ENCODE measurements at places on chromosomes 3 and 15.

- DNase-seq, result no peak
Observed at GRCh38 chr3:95350049-95350448, 1287.2 kb downstream of the NSUN3 start.

DNA sequence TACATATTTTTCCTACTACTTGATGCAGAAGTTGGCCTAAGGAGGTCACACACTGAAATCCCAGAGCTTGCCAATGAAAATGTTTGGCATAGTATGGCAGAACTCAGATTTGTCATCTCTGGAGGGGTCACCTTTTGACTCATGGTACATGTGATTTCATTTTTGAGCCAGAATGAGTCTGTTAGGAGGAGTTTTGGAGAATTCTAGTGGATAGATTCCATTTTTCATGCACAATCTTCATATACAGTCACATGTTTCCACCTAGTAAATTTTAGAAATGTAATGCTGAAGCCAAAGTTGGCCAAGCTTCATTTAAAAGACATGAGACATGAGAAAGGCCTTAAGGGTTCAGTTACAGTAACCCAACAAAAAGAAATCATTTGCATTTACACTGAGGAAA, 97.8 kb upstream of the IGSF10 start:
- no peak for DNase-seq

DNA sequence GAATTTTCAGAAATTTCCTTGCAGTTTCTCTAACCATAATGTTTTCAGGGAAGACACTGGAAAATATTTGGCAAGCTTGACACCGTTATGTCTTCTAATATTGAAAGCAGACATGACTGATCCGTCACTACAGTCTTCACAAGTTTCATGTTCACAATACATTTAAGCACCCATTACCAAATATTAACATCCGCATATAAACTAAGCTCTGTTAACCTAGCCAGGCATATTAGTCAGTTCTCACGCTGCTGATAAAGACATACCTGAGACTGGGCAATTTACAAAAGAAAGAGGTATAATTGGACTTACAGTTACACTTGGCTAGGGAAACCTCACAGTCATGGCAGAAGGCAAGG, 162.7 kb upstream of the LYSMD4 start:
- no peak for DNase-seq

GRCh38 chr3:67382536-67382935, 271.9 kb downstream of the SUCLG2 start:
- no peak for DNase-seq

GRCh38 chr15:92848852-92849598, 51.1 kb upstream of the CHD2 start:
- peak; percentile 62 for DNase-seq

GRCh38 chr3:177478170-177478867, 281.0 kb upstream of the TBL1XR1 start:
- no peak for DNase-seq

- no peak for DNase-seq
Observed at GRCh38 chr3:50304601-50305000, 1.2 kb upstream of the HYAL1 start.

GRCh38 chr3:45979378-45979777, 16.2 kb downstream of the FYCO1 start:
- DNase-seq, result no peak

- no peak for DNase-seq
Observed at GRCh38 chr3:42709621-42710020, 7.0 kb upstream of the HHATL start.

- DNase-seq, result no peak
Observed at GRCh38 chr15:39587731-39588530, 7.1 kb downstream of the THBS1 start.

DNA sequence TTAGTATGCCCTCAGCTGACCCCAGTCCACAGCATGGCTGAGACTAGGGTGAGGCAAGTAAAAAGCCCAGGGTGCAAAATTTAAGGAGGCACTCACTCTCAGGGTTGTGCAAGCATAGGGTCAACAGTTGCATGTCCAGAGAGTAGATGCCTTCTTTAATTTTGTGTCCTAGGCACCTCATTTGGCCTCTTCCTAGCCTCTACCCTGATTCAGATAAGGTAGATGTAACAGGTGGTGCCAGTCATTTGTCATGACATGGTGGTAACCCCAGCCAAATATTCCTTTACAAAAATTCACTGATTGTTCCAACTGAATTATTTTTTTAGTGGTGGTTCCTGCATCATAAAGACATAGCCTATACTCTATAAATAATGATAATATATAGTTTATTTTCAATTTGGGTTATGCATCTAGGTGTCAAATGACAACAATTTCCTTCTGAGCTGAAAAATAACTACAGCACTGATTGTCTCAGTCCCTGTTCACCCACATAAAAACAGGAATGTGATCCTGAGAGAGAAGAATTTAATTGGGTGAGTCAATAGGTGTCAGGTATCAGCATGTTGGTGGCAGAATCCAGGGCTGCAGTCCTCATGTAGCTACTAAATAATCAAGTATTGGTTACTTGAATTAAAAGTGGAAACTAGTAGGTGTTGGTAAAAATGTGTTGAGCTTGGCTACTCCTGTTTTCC, 44.2 kb upstream of the TIPARP start:
- DNase-seq, result no peak

- no peak for DNase-seq
Observed at GRCh38 chr3:197381371-197381770, 83.0 kb upstream of the DLG1 start.

DNA sequence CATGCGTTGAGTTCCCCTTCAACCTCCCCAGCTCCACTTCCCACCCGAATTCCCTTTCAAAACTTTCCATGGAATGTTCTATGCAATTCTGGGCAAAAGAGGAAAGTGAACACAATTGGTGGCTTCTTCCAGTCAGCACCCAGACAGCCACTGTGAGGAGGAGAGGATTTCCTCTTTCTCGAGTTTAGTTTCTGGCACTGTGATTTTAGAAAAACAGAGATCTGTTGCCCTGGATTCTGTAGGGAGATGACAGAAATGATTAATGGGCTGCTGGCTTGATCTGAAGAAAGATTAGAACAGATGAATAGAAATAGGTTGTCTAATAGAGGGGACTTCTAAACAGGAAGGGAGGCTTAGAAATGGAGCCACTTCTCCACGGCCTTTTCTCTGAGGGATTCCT, 172.0 kb downstream of the MCTP2 start:
- no peak for DNase-seq

DNA sequence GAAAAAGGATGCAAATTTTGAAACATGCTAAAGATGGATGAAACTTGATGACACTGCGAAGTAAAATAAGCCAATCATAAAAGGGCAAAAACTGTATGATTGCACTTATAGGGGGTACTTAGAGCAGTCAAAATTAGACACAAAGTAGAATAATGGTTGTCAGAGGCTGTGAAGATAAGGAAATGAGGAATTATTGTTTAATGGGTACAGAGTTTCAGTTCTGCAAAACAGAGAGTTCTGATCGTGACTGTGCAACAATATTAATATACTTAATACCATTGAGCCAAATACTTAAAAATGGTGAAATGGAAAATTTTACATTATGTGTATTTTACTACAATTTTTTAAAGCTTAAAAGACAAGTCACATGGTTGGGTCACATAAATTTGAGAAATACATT, 35.1 kb downstream of the UBE3A start:
- no peak for DNase-seq

DNA sequence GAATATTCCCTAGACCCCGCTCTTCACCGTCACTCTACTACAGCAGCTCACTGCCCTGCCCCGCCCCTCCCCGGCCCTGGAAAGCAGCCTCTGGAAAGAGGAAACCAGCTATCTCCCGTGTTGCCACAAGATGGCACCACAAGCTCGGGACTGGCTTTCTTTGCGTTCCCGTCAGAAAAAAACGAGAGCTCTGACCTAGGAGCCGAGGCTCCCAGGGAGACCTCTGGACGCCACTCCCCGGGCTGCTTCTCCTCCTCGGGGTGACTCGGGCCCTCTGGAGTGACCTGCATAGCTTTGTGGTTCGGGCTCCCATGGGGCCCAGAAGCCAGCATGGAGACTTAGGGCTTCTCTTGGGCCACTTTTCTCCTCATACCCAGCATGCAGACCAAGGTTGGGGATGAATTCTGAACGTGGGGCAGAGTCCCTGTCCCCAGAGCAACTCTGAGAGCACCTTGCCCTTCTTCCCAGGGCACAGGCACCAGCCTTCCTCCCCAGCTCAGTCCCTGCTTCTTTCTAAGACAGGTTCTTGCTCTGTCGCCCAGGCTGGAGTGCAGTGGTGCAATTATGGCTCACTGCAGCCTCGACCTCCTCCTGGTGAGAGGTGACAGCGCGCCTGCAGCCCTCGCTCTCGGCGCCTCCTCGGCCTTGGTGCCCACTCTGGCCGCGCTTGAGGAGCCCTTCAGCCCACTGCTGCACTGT, 19.0 kb downstream of the STOML1 start:
- peak; percentile 87 for DNase-seq

DNA sequence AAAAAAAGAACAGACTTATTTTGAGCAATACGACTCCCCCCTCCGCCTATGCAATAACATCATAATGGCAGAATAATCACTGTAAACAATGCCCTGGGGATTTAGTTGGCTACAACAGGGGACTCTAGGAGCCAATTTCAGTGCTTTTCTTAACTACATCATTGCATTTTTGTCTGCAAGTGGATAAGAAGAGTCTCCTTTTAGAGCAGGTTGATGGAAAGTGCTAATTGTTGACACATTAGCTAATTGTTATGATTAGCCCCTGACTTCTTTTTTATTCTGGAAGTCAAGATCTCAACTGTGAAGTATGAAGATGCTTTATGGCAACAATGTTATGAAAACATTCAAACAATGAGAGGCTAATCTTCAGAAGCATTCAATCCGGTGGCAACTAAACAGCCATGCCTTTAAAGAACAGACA, 121.2 kb downstream of the MECOM start:
- no peak for DNase-seq

GRCh38 chr15:80760960-80761359, 18.2 kb upstream of the CEMIP start:
- no peak for DNase-seq

DNA sequence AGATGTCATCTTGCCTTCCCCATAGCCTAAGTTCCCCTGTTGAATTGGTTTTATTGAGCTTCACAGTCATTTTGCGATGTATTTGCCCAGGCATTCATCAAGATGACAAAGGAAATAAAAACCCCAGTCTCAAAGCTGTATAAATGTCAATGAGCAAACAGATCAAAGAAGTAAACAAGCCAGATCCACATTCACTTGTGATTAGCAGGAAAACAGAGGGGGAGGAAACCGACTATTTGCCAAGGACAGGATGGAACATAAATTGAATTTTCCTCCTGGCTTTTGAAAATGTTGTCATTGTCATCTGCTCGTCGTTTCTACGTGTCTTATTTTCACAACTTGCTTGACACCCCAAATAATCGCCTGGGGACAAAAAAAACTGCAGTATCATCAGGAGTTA, 83.5 kb downstream of the SV2B start:
- DNase-seq, result no peak

GRCh38 chr3:105359098-105359762, 7.5 kb upstream of the ALCAM start:
- no peak for DNase-seq

DNA sequence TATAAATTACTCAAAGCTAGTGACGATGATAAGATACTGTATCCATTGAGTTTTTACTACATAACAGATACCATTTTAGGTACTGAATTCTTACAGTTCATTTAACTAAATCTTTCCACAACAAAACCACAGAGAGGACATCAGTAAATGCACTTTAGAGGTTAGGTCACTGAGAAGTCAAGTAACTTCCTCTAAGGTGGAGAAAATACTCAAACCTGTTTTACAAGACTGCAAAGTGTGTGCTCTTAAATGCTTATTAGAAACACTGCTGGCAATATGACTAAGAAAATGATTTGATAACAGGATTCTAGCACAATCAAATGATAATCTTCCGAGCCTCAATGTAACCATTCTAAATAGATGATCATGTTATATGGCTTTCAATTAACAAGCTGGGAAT, 99.4 kb downstream of the UBE3A start:
- DNase-seq, result no peak

Data from GM13976 (cell line).